NCI-H446 (cell line): ENCODE measurements at places on chromosomes 1 and 21.

DNA sequence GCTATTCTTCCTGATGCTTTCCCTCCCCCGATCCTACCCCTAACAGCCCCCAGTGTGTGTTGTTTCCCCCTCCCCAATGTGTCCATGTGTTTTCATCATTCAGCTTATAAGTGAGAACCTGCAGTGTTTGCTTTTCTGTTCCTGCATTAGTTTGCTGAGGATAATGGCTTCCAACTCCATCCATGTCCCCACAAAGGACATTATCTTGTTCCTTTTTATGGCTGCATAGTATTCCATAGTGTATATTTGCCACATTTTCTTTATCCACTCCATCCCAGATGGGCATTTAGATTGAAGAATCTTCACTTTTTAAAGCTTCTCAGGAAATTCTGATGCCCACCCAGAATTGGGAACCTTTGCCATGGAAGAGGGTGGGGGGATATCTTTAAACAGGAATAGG, 19.0 kb upstream of the SLC2A1 start:
- DNase-seq, result no peak

DNA sequence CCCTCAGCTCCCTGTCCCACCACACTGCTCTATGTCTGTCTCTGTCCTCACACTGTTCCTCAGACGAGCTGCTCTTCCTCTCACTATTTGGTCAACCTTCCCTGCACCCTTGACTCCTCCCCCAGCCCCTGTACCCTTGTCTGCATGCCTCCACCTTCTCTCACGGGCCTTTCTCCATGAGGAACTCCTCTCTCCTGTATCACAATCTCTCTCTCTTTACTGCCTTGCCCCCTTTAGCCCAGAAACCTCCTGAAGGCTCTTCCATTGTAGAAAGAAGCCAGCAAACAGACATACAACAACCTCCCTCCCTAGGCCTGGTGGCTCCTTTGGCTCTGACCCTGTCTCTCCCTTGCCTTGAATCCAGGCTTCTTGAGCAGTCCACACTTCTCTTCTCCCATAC, 251.6 kb upstream of the CSF3R start:
- DNase-seq, result no peak

DNA sequence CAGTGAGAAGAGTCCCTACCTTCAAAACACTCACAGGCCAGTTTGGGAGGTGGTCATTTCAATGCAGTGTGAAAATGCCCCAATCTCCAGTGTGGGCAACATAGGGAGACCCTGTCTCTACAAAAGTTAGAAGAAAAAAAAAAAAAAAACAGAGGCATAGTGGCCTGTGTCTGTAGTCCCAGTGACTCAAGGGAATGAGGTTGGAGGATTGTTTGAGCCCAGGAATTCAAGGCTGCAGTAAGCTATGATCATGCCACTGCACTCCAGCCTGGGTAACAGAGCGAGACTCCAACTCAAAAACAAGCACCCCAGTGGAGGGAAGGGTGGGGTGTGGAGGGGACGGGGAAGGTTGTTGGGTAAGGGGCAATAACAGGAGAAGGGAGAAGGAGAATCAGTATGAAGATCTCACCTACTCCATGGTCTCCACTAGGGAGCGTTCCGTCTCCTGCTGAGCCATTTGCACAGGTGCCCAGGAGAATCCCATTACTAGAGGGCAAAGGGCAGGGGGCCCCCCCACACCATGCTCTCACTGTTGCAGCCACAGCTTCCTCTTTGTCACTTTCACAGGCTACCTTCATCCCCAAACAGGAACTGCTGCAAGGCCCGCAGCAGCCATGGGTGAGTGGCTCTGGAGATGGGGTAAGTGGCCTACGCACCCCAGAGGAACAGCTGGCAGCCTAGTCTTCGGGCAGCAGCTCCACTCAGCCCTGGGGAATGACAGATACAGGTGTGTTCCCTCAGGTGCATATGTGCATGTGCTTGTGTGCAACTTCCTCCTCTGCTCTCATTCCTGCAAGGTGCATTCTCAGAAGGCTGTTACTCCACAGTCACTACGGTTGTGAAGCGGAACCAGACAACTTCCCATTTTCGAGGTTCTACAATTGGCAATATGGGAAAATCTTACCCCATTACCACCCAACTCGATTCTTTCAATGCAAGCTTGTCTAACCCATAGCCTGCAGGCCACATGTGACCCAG, 87.9 kb upstream of the LYST start:
- DNase-seq, result no peak

DNA sequence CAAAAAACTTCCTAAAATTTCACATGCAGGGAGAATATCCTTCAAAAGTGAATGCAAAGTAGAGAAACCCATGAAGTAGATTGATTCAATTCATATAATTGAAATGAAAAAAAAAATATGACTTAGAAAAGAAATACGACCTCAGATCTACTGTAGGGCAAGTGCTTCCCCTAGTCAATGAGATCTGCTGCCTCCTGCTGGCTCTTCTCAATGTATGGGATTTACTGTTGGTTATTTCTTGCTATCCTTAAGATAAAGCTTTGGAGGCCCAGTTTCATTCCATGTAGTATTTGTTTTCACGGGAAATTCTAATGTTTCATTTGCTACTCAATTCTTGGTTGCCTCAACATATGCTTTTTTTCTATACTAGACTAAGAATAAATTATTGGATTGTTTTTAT, 46.2 kb downstream of the ZNF648 start:
- no peak for DNase-seq

- no peak for DNase-seq
These were observed 152.2 kb upstream of the KRTAP19-8 start for GRCh38 chr21:31190516-31190915.

- no peak for DNase-seq
These were observed 5.3 kb upstream of the SFT2D2 start for GRCh38 chr1:168220470-168220871.

- DNase-seq, result no peak
These were observed 66.1 kb upstream of the FAM3B start for GRCh38 chr21:41250519-41250918.

- no peak for DNase-seq
These were observed 71.9 kb downstream of the ST3GAL3 start for GRCh38 chr1:43779266-43779665.

DNA sequence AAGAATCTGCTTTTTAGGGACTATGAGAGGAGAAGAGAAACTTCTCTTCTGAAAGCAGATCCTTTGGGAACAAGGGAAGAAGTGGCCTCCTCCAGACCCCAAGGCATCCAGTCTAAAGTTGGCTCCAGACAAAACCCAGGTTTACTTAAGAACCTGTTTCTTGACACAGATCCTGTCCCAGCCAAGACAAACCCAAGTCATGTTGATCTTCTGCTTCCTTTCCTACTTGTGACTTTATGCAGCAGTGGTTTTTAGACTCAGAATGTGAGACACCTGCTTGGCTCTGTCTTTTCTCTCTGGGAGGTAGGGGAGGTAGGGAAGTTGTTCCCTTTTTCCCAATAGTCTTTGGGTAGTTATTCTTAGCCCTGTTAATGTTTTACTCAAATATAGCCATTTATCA, 38.3 kb downstream of the ELAPOR1 start:
- DNase-seq, result no peak

DNA sequence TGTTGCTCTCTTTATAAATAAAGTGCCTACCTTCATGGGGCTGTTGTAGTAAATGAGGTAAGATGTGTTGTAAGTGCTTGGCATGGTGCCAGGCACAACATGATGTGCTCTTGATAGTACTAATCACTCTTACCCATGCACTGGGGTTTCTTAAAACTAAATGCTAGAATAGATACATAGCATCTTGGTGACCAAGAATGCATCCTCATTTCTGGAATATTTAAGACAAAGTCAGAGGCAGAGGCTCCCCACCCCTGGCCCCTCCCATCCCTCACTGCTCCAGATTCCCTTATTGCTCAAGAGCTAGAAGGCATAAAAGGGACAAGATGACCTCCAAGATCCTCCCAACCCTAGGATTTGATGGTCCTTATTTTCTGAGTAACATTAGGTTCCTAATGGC, 61.3 kb downstream of the GLUL start:
- DNase-seq, result no peak

DNA sequence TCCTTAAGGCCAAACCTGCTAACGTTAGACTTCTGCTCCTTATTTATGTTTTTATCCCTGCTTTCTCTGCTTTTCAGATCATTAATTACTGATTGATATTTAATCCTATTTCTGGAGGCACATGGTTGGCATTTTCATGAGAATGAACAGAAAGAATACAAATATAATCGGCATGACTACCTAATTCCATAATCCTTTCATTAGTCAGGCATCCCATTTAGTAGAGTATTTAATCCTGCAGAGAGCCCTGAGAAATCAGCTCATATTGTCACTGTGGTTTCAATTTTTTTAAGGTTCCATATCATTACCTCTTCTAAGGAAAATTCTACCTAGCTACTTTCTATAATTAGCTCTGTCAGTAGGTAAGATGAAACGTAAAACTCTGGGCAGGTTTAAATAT, 238.8 kb downstream of the NCAM2 start:
- DNase-seq, result no peak

DNA sequence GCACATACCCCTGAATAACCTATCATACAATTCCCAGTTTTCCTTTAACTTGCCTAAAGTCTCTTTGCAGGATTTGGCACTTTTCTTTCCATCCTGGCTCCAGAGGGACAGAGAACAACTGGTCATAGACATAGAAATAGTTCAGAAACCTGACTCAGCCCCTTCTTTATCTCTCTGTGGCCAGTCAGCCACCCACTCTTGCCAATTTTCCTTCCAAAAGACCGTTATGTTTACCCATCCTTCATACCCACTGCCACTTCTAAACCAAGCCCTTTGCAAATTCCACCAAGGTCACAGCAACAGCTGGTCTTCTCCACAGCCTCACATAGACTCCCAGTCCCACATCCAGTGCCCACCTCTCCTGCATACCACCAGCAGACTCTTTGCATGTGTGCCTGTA, 127.2 kb upstream of the FGGY start:
- no peak for DNase-seq

GRCh38 chr1:27099135-27099586, 55.8 kb downstream of the SLC9A1 start:
- DNase-seq, result no peak

GRCh38 chr1:200379432-200379757, 30.4 kb downstream of the ZNF281 start:
- no peak for DNase-seq

DNA sequence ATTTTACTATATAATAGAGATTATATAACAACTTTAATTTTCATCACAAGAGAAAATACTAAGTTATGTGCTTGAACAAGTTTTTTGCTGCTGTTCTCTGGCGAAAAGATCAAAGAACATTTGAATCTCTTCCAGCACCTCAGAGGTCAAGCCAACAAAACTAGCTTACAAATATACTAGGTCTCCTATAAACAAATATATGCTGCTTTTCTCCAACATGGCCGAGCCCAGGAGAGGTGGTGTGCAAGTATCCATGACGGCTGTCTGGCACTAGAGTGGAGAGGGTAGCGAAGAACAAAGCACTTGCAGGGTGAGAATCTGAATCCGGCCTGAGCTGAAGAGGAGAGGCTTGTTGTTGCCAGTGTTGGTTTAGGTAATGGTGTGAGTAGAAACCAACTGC, 7.5 kb upstream of the FMO3 start:
- DNase-seq, result no peak

DNA sequence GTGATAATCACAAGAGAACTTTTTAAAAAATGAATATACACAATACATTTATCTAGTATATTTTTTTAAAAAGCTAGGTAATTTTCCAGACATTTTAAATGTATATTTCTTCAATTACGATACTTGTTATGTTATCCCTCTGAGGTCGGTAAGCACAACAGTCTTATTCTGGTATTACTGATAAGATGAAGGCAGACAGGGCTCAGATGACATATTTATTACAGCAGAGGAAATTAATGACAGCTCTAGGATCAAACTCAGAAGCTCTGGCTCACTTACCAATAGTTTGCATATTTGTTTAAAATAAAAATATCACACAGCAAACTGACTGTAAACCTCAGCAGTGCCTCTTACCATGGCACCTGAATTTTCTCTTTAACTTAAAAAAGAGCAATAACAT, 1347.0 kb upstream of the ADGRL2 start:
- no peak for DNase-seq

DNA sequence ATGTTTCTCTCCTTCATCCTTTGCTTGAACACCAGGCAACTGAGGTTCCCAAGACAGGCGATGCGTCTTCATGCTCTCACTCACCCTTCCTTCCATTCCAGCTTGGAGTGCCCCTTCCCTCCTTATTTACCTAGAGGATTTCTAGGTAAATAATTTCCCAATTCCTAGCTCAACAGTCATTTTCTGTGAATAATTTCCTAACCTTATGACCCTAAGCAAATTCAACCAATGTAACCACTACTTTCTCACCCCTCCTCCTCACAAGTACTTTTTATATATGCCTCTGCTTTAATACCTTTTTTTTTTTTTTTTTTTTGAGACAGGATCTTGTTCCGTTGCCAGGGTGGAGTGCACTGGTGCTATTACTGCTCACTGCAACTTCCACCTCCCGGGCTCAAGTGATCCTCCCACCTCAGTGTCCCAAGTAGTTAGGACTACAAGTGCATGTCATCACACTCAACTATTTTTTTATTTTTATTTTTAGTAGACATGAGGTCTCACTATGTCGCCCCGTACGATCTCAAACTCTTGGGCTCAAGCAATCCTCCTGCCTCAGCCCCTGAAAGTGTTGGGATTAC, 86.7 kb downstream of the USP24 start:
- no peak for DNase-seq

DNA sequence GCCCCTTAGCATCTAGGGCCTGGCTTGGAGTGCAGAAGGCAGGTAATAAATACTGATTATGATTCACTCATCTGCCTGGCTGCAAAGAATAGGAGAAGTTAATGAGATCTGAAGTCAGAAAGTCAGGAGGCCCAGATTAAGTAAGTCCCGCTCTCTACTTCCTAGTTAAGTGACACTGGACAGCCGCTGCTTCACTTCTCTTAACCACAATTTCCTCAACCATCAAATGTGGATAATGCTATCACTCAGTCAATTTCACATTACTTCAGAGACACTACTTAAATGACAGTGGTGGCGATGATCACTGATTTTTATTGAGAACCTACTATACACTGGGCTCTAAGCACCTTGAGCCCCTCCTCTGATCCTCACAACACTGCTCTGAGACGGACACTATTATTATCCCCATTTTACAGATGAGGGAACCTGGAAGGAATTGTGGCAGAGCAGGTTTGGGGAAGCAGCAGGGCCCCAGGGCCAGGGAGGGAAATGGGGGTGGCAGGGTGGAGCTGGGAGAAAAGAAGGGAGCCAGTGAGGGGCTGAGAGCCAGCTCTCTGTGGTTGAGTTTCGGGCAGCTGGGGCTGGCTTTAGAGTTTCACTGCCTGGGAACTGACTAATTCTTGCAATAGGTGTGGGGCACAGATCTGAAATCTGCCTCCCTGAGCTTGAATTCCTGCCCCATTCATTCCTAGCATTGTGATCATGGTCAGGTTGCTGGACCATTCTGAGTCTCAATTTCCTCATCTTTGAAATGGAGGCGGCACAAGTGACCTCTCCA, 2.4 kb upstream of the E2F2 start:
- DNase-seq, result no peak

- DNase-seq, result no peak
These were observed 26.7 kb downstream of the HMGN2 start for GRCh38 chr1:26498894-26499293.
